ENCODE measurements at places on chromosomes 13 and 19. TPM values are rescaled to one million over a fixed set of nuclear protein-coding genes. Genes with fewer than 3 reads are reported as not detected.

GRCh38 chr19:23343434-23344010 lies 51.7 kb downstream of the ZNF91 start:
- ATAC-seq = no peak

- ATAC-seq = no peak
Observed at GRCh38 chr13:65937251-65937650, 1292.9 kb downstream of the PCDH9 start.

GRCh38 chr19:29927944-29928625 lies 14.0 kb upstream of the URI1 start:
- peak; percentile 42 for ATAC-seq

- ATAC-seq = no peak
Observed at GRCh38 chr13:106683179-106683578, 115.2 kb upstream of the ARGLU1 start.

DNA sequence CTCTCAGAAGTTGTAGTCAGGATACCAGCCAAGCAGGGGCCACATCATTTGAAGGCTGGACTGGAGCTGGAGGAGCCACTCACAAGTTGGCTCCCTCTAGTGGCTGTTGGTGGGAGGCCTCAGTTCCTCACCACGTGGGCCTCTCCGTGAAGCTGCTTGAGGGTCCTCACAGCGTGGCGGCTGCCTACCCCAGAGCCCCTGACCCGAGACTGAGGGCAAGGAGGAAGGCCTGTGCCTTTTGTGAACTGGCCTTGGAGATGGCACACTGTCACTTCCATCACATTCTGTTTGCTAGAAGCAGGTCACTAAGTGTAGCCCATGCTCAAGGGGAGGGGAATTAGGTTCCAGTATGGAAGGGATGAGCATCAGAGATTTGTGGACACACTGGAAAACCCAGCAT lies 14.6 kb downstream of the GNA11 start:
- ATAC-seq = peak; percentile 77

DNA sequence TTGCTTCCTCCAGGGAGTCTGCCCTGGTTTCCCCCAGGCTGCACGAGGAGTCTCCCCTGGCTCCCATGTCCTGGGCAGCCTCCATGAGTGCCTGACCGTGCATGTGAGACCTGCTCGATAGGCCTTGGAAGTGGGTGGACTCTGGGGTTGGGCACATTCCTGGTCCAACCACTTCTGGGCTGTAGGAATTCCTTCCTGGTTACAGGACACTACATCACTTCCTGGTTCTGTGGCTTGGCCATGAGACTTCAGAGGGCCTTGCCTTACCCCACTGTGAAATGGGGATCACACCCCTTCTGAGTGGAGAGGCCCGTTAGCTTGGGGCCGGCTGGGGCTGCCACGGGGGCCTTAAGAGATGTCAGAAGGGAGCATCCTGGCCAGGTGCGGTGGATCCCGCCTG lies 4.0 kb upstream of the ZNF628 start:
- ATAC-seq = no peak

GRCh38 chr13:91878491-91878890 lies 480.1 kb downstream of the GPC5 start:
- no peak for ATAC-seq

- no peak for ATAC-seq
Observed at GRCh38 chr13:34247596-34247995, 429.6 kb downstream of the RFC3 start.

GRCh38 chr19:34241513-34242337 lies 12.6 kb upstream of the GARRE1 start:
- ATAC-seq = no peak

DNA sequence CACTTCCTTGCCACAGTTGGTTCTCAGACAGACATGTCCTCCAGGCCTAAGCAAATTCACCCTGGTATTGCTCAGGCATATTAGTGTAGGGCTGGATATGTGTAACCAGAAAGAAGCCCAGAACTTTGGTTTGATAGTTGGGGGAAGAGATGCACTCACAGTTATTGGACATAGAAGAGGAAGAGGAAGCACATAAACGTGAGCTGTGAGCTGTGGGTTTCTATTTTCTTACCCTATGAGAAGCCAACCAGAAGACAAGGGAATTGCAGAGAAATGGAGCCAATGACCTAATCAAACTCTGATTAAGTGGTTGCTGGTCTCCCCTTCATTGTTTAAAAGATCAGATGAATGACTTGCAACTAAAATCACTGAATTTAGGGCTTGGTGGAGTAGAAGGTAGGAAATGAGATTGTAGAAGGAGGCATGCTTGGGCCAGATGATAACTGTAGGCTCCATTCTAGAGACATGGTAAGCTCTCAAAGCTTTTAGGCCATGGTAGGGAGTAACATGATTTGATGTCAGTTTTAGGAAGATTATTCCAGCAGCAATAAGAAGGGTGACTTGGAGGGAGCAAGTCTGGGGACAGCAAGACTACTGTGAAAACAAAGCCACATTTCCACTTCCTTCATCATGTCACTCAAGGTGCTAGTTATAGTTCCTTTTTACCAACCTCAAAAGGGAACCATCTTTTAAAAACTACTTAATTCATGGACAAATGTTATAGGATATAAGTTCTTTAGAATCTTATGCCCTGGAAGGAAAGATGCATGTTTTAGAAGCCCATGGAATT lies 24.1 kb upstream of the WDFY2 start:
- ATAC-seq = no peak

- no peak for ATAC-seq
Observed at GRCh38 chr13:53463106-53463505, 434.5 kb downstream of the OLFM4 start.

DNA sequence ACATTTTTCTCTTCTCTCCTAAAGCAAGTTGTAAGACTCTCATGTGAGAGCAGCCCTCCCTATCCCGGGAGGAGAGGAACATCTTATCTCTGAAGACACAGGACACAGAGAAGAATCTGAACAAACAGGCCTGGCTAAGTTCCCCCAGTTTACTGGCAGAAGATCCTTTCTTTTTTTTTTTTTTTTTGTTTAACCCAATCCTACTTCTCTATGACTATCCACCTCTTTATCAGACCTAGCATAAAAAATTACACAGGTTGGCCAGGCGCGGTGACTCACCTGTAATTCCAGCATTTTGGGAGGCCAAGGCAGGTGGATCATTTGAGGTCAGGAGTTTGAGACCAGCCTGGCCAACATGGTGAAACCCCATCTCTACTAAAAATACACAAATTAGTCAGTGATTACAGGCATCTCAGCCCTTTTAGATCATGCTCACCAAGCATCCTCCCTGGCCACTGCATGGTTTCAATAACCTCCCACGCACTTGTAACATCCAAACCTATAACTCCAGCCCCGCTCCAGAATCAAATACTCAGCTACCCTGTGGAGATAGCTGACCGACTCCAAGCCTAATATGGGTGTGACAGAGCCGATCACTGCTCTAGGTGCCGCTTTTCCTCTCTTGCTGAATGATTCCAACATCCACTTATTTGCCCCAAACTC lies 27.3 kb upstream of the MUC16 start:
- no peak for ATAC-seq

GRCh38 chr19:14473073-14473977 lies 1.8 kb downstream of the PTGER1 start:
- ATAC-seq = no peak

DNA sequence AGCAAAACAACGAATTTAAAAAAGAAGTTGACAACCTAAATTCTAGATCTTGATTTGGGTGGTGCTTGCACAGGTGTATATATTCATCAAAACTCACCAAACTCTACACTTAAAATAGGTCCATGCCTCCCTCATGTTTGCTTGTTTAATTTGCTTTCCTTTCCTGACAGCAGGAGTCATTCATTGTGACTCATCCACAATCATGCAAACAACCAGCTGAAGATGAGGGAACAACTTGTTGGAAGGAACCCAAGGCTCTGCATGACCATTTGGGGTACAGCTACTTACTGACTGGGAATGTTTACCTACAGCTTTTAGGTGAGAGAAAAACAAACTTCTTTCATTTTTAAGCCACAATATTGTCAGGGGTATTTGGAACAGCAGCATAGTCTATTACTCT lies 96.6 kb downstream of the RXFP2 start:
- ATAC-seq = no peak

DNA sequence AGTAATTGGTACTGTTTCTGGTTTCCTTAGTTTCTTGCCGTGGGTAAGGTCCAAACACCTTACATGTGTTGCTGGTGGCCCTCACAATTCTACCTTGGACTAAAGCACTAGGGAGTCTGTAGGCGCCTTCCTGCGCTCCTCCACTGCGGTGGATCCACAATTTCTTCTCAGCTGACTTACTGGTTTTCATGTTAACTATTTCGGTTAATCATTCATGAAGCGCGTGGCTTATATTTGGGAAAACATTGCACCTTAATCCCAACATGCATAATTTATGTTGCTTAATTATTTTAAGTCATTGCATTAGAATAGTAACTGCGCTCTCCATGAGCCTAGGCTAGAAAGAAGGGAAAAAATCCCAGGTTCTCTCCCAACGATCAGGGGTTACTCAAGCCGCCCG lies 37.7 kb downstream of the ARHGEF7 start:
- no peak for ATAC-seq

DNA sequence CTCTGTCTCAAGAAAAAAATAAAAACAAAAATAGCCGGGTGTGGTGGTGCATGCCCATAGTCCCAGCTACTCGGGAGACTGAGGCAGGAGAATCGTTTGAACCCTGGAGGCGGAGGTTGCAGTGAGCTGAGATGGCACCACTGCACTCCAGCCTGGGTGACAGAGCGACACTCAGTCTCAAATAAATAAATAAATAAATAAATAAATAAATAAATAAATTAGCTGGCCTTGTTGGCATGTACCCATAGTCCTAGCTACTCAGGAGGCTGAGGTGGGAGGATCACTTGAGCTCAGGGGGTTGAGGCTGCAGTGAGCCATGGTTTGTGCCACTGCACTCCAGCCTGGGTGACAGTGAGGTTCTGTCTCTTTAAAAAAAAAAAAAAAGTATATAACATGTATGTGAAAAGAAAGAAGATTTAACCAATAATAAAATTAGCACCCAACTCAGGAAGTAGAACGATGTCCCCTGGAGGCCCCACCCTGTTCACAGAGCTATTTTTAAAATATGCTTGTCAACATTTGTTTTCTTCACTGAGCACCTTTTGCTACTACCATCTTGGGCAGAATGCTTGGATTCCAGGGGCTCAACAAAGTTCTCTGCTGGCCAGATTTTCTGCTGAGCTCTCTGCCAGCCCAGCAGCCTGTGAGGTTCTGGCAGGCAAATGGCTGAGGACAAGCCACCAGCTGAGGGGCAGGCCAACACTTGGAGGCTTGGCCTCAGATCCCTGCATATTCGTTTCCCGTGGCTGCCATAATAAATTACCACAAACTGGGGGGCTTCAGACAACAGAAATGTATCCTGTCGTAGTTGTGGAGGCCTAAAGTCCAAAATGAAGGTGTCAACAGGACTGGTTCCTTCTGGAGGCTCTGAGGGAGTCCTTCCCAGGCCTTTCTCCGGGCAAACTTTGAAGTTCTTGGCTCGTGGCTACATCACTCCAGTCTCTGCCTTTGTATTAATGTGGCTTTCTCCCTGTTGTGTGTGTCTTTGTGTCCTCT lies 5.2 kb downstream of the SLC25A42 start:
- no peak for ATAC-seq

GRCh38 chr13:113393563-113394338 lies 29.8 kb upstream of the GRTP1 start:
- peak; percentile 97 for ATAC-seq

GRCh38 chr13:32254916-32255723 lies 60.0 kb downstream of the ZAR1L start:
- no peak for ATAC-seq

DNA sequence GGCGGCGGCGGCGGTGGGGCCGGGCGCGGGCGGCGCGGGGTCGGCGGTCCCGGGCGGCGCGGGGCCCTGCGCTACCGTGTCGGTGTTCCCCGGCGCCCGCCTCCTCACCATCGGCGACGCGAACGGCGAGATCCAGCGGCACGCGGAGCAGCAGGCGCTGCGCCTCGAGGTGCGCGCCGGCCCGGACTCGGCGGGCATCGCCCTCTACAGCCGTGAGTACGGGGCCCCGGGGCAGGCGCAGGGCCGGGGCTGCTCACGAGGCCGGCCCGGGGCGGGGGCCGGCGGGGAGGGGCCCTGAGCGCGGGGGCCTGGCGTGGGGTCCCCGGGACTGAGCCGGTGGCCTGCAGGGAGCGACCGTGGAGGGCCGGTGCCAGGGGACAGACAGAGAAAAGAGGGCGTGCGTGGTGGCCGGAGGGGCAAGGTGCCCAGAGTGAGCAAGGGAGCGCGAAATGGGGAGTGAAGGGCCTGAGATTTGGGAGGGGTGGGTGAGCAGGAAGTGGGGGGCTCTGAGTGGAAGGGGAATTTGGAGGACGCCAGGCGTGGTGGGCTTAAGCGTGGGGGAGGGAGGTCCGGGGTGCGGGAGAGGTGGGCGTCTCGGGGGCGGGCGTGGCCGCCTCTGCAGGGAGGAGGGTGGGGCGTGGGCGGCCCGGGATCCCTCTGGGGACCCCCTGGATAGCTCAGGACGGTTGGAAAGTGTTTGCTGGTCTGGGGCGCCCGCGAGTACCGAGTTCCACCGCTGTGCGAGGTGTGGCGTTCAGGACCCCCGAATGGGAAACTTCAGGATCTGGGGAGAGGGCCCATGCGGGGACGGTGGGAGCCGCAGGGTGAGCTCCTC lies 575 bp downstream of the CARM1 start:
- no peak for ATAC-seq

The CYP4F12 gene
- total RNA-seq = 0.61 TPM

The PLEKHF1 gene
- 34.4 TPM for total RNA-seq

The WDR87 gene
- not detected for total RNA-seq

The ADPRHL1 gene
- 0.40 TPM for total RNA-seq

The GTF2F2 gene
- total RNA-seq = 25.0 TPM

The ZGLP1 gene
- 5.4 TPM for total RNA-seq

The ATP4B gene
- total RNA-seq = not detected
